NCI-H2081 treated with DMSO at 0.1 percent for 48 hours (cell line): ENCODE measurements at places on chromosomes 16 and 17.

- DNase-seq = no peak
These were observed 7.8 kb upstream of the RNF213 start for GRCh38 chr17:80252871-80253270.

- DNase-seq = no peak
These were observed 515.3 kb upstream of the CA10 start for GRCh38 chr17:52673791-52674190.

DNA sequence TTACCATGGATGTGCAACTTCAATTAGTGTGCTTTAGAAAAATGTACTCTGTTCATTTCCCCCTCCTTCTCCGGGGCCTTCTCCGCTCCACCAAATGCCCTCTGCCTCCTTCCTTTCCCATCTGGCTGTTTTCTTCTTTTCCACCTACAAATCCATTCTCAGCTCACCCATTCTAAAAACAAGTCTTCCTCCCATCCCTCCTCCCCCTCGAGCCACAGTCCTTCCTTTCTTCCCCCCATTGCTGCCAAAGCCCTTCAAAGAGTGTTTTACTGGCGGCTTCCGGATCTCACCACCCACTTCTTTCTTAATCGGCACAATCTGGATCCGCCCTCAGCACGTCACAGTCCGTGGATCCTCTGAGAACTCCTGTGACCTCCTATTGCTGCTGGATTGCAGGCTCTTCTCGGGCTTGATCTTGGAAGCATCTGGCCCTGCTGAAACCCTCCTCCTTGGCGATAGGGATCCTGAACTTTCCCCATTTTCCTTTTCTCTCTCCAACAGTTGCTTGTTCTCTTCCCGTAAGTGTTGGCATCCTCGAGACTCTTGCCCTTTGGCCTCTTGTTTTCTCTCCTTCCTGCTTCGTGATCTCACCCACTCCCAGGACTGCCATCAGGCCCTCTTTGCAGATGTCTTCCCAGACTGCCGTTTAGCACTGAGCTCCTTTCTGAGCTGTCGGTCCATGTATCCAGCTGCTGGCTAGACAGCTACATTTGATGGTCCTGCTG lies 36.0 kb upstream of the FBXO47 start:
- DNase-seq = no peak

DNA sequence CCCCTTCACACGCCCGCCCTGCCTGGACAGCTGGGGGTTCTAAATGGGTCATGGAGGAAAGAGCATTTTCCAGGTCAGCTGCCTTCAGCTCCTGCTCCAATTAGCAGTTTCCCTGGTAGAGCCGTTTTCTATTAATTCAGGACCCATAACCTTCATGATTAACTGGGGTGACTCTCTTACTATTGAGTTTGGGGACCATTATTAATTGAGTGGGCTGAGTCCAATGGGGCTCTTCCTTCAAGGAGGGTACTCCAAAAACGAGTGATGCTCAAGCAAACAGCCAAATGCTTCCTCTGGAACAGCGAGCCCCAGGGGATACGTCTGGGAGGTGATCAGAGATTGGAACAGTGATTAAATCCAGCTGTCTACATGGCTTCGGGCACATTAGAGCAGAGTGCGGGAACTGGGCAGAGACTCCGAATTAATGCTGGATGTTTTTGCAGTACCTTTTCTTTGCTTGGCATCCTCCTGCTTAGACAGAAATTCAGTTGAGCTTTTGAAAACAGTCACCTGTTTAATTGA lies 68.1 kb upstream of the CACNG3 start:
- no peak for DNase-seq

GRCh38 chr17:76997981-76998531 lies 129.9 kb downstream of the MGAT5B start:
- no peak for DNase-seq

DNA sequence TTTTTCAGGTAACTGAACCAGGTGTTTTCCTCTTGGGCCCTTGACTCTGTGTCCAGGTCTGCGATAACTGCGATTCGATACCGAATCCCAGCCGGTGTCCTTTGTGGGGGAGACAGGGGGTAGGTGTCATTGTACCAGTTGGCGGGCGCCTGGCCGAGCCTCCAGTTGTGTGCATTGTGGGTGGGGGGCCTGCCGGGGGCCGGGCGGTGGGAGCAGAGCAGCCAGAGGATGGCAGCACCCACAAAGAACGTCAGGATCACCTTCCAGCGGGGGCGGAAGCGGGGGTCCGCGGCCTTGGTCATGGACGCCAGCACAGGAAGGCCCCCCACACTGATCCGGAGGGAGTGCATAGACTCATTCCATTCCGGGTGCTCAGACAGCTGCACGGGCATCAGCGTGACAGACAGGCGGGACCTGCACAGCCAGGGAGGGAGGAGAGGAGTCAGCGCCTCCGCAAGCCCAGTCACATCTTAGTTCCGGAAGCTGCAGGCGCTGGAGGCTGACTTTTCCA lies 12.3 kb downstream of the CANT1 start:
- DNase-seq = no peak

DNA sequence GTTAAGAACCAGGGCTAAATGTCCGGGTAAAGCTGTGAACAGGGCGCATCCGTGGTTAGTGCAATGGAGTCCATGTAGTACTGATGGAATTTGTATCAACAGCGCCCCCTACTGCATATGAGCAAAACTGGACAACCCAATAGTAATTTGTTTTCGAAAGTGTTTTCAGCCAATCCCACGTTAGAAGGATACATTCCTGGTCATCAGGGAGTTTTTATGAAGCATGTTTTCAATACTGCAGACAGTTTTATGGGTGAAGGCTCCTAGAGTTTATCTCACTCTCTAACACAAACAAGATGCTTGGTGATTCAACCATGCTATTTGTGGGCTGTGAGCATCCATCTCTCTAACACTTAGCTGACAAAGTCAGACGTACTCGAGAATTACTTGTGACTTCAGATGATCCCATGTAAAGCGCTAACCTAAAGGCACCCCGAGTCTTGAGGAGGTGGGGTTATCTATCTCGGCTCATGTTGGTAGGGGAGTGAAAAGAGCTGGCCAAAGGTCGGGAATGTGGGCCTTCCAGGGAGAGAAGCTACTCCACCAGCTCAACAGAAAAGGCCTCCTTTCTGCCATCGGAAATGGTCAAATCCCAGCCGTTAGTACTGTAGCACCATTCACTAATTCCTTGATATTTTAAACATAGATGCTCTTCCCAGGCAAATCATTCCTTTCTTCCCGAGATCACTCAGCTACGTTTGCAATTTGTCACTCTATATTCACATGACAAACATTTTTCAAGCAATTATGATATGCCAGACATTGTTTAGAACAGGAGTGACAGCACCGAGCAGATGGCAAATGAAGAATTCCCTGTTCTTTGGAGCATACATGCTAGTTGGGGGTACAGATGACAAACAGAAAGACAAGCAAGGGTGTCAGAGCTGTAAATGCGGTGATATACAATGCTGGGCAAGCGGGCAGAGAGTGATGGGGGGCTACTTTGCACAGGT lies 46.9 kb upstream of the HNF1B start:
- no peak for DNase-seq

DNA sequence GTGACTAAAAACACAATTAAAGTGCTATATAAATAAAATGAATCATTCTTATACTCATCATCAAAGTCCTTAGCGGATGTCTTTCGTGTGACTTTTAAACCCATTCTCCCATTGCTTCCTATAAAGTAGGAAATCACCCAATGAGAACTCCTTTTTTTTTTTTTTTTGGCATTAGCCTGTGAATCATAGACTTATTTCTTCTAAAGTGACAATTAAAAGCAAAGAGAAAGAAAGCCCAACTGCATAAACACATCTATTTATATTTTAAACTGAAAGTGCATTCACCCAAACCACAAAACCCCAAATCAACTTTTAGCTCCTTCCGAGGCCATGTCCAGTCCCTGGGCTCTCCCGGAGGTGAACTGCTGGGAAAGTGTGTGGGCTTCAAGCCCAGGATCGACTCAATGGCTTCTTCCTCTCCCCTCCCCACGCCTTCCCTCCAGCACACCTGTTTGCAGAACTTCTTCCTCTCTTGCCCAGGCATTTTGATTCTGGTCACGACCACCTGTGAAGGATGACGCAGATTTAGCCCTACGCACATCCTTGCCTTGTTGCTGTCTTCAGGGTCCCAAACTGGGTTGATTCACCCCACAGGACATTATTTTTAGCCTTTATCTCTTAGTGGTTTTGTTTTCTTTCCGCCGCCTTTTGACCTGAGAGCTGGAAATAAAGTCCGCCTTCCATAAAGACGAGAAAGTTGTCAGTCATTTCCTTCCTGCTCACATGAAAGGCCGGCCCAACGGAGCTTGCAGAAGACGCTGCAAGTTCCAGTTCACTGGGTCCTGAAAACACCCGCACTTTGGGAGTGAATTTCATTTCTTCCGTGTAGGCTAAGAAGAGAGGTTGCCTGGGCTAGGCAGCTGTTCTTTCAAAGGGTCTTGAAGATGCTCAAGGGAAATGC lies 166.8 kb downstream of the MAP2K6 start:
- DNase-seq = no peak

GRCh38 chr16:67598527-67598926 lies 36.2 kb downstream of the CTCF start:
- DNase-seq = no peak

DNA sequence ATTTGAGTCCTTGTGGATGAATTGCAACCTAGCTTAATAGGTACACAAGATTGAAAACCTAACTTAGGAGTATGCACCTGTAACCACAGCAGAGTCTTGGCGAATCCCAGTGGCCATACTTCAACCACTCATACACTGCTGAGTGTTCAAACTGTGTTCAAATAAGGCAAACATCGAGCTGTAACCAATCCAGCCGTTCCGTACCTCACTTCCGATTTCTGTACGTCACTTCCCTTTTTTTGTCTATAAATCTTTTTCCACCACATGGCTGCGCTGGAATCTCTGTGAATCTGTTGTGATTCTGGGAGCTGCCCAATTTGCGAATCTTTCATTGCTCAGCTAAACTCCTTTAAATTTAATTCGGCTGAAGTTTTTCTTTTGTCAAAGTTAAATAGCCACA lies 190.6 kb downstream of the MAF start:
- no peak for DNase-seq

DNA sequence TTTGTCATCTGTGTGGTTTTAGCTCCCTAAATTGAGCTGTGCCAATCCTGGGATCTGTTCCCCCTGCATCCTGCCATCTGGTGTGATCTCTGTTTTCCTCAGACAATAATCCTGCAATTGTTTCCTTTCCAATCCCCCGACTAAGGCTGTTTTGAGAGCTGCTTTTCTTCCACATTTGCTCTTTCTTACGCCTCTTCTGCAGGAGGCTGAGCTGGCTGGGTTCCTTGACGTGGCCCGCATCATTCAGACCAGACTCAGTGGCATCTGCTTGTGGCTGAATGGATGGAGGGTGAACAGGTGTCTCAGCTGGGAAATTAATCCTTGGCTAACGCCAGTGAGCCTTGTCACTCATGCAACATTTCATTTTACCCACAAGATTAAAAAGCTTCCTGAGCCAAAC lies 9.8 kb upstream of the MED9 start:
- no peak for DNase-seq

- DNase-seq = no peak
These were observed 64.8 kb upstream of the MRC2 start for GRCh38 chr17:62562656-62563055.

- no peak for DNase-seq
These were observed 7.1 kb downstream of the ERBB2 start for GRCh38 chr17:39706921-39707337.

DNA sequence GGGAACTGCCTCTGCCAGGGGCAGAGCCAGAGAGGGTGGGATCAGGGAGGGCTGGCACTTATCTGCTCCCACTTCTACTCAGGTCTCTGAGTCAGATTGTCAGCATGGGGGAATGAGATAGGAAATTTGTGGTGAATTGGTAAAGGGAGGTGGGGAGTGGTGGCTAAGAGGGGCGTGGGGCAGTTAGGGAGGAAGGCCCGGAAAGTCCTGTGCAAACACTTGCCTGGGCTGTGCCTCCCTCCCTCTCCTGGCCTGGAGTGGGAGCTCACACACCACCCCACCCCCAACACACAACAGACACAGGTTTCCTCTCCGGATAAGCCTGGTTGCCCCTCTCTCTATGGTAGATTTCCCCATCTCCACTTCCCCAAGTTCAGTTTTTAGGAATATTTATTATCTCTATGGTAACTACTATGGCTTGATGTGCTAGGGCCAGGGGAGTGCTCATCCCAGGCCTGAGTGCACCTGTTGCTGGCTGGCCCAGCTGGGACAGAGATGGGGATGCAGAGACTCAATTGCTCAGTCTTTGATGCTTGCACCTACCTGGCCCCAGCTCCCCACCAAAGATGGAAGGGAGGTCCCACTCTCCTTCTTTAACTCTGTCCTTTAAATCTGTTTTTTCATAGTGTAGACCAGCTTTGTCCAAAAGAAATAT lies 2.7 kb downstream of the SPNS2 start:
- no peak for DNase-seq

DNA sequence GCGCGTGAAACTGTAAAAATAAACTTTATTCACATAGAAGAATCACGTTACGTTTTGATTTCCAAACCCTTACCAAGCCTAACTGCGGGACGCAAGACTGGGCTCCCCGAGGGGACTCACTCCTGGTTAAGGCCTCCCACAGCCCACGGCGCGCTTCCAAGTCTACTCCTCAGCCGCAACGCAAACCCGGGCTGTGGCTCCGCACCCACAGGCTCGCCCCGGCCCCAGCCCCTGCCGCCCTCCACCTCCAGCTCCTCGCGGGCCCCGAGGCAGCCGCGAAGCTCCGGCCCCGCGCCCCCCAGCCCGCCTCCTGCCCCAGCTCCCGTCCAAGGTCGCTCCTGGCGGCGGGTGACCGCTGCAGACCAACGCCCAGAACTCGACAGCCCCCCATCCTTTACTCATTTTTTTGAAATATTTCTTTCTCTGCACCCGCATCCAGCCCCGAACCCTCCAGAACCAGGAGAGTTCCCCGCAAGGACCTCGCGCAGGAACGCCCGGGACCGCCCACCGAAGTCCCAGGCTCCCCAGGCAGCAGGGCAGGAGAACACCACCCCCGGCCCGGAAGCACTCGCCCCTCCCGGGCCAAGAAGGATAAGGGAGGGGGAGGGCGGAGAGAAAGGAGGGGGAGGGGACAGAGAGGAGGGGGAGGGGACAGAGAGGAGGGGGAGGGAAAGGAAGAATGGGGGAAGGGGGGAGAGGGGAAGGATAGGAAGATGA lies 912 bp downstream of the USP22 start:
- no peak for DNase-seq

DNA sequence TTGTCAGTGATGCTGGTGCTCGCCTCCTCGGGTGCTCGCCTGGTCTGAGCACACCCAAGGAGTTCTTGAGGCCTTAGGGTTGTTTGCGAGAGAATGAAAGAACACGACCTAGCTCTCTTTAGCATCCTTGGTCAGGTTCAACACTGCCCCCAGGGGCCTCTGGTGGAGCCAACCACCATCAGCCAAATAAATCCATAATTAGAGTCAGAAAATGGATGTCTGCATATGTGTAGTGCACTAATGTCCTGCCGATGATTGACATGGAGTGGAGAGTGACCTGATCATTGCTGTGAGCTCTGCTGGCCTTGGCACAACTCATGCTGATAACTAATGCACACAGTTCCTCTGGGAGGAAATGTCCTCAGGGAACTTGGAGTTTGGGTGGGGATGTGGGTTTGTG lies 8.2 kb upstream of the STH start:
- no peak for DNase-seq

GRCh38 chr17:27974045-27974436 lies 68.4 kb upstream of the NLK start:
- DNase-seq = no peak

GRCh38 chr16:85554114-85554888 lies 58.8 kb upstream of the GSE1 start:
- DNase-seq = no peak
